ENCODE measurements at places on chromosomes 7 and 10.

DNA sequence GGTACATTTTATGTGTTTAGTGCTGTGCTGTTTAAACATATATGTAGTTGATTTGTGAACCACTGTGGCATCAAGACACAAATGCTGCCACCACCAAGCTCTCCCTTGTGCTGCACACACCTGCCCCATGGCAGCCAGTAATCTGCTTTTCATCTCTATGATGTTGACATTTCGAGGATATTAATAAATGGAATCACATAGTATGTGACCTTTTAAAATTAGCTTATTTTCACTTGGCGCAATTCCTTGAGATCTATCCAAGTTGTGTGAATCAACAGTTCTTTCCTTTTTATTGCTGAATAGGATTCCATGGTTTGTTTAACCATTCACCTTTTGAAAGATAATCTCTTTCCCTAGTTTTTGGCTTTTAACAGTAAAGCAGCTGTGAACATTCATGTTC is 73.1 kb downstream of the BMPR1A start:
- no peaks in the 10 kb centered on the region for H3K4me1 ChIP-seq
- H3K4me3 ChIP-seq = no peak overlapping the region

DNA sequence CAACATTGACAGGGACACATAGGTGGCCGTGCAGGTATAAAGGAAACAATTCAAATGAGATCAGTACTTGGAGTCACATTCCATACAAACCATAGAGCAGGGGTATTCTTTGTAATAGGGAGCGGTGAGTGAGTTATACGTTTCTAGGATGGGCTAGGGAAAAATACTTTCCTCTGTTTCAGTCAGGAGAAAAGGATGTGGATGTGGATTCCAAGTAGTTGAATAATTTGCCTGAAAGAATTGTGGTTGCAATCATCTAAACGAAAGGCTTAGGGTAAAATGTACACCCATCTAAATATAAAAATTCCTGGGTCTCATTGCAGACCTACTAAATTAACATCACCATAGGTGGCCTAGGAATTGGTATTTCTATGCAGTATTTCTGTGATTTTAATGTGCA is 270.7 kb upstream of the IGFBP3 start:
- H3K36me3 ChIP-seq = no peaks in the 10 kb centered on the region
- H3K27ac ChIP-seq = no peak overlapping the region
- no peaks in the 10 kb centered on the region for H3K27me3 ChIP-seq
- H3K4me3 ChIP-seq = no peak overlapping the region
- DNase-seq = no peak

- peaks cover 56% of the 10 kb centered on the region for H3K4me1 ChIP-seq
- H3K27ac ChIP-seq = peak overlapping the region; percentile 80
- no peaks in the 10 kb centered on the region for H3K27me3 ChIP-seq
- H3K36me3 ChIP-seq = peaks cover 39% of the 10 kb centered on the region
- H3K4me3 ChIP-seq = peak overlapping the region; percentile 15
Observed at GRCh38 chr10:69359594-69359993, 57.1 kb downstream of the TACR2 start.

GRCh38 chr7:1423264-1423811 is 35.9 kb downstream of the MICALL2 start:
- no peaks in the 10 kb centered on the region for H3K36me3 ChIP-seq
- no peak overlapping the region for H3K27ac ChIP-seq
- no peak for DNase-seq

DNA sequence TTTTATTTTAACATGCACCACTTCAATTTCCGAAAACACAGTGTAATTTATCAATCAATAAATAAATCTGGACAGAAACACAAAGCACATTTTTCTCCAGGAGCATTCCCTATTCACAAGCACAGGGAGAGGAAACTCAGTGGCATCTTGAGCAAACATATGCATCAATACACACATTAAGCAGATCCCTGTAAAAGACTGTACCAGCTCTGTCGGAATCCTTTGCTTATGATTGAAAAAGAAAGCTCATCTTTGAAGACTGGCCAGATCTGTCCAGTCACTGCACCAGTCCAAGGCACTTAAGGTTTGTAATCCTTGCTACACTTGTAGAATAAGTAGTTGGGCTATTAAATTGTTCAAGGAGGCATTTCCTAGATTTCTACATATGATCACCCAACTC is 343.9 kb downstream of the BMPER start:
- no peak for DNase-seq
- H3K36me3 ChIP-seq = no peaks in the 10 kb centered on the region
- no peak overlapping the region for H3K4me3 ChIP-seq

- H3K36me3 ChIP-seq = no peaks in the 10 kb centered on the region
- no peak for DNase-seq
- peaks cover 19% of the 10 kb centered on the region for H3K4me1 ChIP-seq
Observed at GRCh38 chr7:36262309-36263094, 109.4 kb downstream of the EEPD1 start.

- no peaks in the 10 kb centered on the region for H3K36me3 ChIP-seq
- no peak overlapping the region for H3K27ac ChIP-seq
- DNase-seq = no peak
- no peaks in the 10 kb centered on the region for H3K4me1 ChIP-seq
Observed at GRCh38 chr7:41065663-41066062, 637.2 kb downstream of the INHBA start.

DNA sequence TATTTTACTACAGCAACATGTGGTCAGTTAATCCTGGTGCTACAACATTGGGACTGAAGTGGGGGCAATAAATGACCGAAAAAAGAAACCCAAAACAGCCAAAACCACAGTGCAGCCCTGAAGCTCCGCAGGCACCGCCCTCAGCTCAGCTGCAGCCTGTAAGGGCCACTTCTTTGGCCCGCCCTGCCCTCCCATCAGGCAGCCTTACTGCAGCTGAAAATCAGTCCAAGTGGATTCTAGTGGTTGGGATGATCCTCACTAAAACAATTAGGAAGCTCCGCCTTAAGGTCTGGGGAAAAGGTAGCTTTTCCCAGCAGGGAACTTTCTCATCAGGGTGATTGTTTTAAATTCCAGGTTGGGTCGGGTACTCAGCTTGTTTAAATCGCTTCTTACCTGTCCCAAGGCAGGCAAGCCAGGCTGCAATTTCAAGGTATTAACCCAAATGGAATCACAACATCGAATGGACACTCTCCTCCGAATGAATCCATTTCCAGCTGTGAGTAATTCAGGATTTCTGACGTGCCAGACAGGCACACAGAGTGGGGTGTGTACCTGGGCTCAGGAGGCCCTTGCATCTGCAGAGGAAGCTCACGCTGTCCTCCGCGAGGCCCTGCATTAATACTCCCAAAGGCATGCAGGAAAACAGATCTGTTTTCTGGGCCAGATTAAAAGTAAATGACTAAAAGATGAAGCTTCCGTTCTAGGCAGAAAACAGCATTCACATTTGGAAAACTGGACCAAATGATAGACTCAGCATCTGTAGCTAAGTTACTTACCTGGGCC is 104.3 kb downstream of the CREB5 start:
- H3K27ac ChIP-seq = no peak overlapping the region
- H3K27me3 ChIP-seq = no peaks in the 10 kb centered on the region

GRCh38 chr7:2757904-2758672 is 70.1 kb downstream of the AMZ1 start:
- no peaks in the 10 kb centered on the region for H3K27me3 ChIP-seq
- peak overlapping the region; percentile 31 for H3K4me3 ChIP-seq
- peaks cover 41% of the 10 kb centered on the region for H3K4me1 ChIP-seq
- peak; percentile 79 for DNase-seq
- peak overlapping the region; percentile 87 for H3K27ac ChIP-seq

DNA sequence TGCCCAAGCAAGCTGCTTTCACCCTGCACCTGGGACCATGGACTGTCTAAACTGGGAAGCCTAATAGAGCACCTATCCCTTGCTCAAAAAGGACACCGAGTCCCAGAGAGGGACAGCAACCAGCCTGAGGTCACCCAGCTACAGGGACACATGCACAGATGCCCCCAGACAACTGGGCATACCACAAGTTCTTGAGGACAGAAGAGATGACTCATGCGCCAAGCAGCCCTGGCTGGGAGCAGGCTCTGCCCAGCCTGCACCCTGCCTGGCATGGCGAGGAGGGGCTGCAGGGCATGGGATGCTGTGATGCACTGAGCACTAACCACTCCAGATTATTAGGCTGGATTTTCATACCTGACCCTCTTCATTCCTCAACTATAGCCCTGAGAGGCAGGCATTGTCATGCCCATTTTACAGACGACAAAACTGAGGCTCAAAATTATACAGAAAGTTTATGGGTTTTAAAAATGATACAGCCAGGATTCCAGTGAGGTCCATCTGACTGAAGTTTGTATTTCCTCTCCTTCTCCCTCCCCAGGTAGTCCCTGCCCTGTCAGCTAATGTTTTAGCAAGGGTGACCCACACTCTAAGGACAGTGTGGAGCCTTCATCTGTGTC is 289.3 kb upstream of the ZMIZ1 start:
- H3K27ac ChIP-seq = no peak overlapping the region
- peaks cover 3% of the 10 kb centered on the region for H3K27me3 ChIP-seq
- no peak for DNase-seq
- H3K36me3 ChIP-seq = no peaks in the 10 kb centered on the region

DNA sequence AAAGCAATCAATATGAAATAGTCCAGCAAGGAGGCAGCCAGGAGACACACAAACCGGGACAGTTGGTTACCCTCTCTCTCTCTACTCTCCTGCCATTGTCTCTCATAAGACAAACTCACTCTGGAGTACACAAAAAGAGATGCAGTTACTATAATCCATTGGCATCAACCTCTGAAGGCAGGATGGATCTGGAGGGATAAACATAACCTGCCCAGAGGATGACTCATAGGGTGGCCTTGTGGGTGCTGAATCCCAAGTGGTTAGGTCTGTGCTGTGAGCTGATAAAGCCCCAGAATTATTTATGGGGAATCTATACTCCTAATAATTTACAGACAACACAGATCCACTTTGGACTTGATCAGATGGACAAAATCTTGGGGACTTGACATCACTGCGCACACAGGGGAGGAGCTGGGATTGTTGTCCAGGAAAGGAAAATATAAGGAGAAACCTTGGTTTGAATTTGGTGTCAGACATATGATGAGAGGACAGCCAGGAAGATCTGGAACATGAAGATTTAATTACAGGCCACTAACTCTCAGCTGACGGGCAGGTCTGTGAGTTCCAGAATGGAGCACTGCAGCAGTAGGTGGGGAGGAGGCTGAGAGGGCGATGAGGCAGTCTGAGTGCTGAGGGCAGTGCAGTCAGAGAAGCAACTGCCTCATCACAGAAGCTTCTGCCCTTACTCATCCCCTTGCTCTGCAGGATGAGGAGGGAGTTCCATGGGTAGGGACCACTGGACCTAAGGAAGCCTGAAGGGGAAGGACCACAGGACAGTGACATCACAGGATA is 113.9 kb upstream of the PRSS58 start:
- no peak overlapping the region for H3K27ac ChIP-seq
- peaks cover 21% of the 10 kb centered on the region for H3K27me3 ChIP-seq
- no peak for DNase-seq
- peaks cover 2% of the 10 kb centered on the region for H3K4me1 ChIP-seq
- H3K4me3 ChIP-seq = no peak overlapping the region

GRCh38 chr7:30027065-30027456 is 559 bp upstream of the FKBP14 start:
- H3K27ac ChIP-seq = peak overlapping the region; percentile 87
- peaks cover 36% of the 10 kb centered on the region for H3K4me1 ChIP-seq
- H3K27me3 ChIP-seq = no peaks in the 10 kb centered on the region

GRCh38 chr7:10634239-10634638 is 339.4 kb upstream of the PHF14 start:
- H3K27ac ChIP-seq = no peak overlapping the region
- no peak overlapping the region for H3K4me3 ChIP-seq
- no peaks in the 10 kb centered on the region for H3K27me3 ChIP-seq
- H3K36me3 ChIP-seq = no peaks in the 10 kb centered on the region
- H3K4me1 ChIP-seq = no peaks in the 10 kb centered on the region
- DNase-seq = no peak

DNA sequence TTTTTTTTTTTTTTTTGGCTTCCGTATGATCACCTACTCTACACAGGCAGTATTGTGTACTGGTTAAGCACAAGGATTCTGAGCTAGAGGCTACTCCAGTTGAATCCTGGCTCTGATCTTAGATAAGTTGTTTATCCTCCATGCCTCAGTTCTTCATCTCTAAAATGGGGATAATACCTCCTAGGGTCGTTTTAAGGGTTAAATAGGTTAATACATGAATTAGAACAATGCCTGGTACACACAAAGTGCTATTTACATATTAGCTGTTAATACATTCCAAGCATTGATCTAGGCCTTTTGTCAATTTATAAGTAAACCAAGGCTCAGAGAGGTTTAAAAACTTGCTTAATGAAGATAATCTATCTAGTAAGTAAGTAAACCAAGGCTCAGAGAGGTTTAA is 59.0 kb downstream of the ST7 start:
- peaks cover 42% of the 10 kb centered on the region for H3K27me3 ChIP-seq
- no peak overlapping the region for H3K27ac ChIP-seq
- H3K4me1 ChIP-seq = peaks cover 54% of the 10 kb centered on the region
- no peak overlapping the region for H3K4me3 ChIP-seq
- peaks cover under 1% of the 10 kb centered on the region for H3K36me3 ChIP-seq

GRCh38 chr7:138116141-138116540 is 39.9 kb downstream of the AKR1D1 start:
- H3K27me3 ChIP-seq = peaks cover 3% of the 10 kb centered on the region
- no peak for DNase-seq
- no peaks in the 10 kb centered on the region for H3K36me3 ChIP-seq
- H3K4me1 ChIP-seq = no peaks in the 10 kb centered on the region
- no peak overlapping the region for H3K4me3 ChIP-seq
- H3K27ac ChIP-seq = no peak overlapping the region

GRCh38 chr7:88789480-88790064 is 6.0 kb downstream of the TEX47 start:
- DNase-seq = no peak
- H3K27ac ChIP-seq = no peak overlapping the region
- H3K27me3 ChIP-seq = no peaks in the 10 kb centered on the region
- H3K4me3 ChIP-seq = no peak overlapping the region
- no peaks in the 10 kb centered on the region for H3K36me3 ChIP-seq

GRCh38 chr7:87330942-87331341 is 14.5 kb upstream of the CROT start:
- H3K27ac ChIP-seq = no peak overlapping the region
- peaks cover 37% of the 10 kb centered on the region for H3K36me3 ChIP-seq
- no peaks in the 10 kb centered on the region for H3K4me1 ChIP-seq
- no peak overlapping the region for H3K4me3 ChIP-seq
- no peaks in the 10 kb centered on the region for H3K27me3 ChIP-seq

DNA sequence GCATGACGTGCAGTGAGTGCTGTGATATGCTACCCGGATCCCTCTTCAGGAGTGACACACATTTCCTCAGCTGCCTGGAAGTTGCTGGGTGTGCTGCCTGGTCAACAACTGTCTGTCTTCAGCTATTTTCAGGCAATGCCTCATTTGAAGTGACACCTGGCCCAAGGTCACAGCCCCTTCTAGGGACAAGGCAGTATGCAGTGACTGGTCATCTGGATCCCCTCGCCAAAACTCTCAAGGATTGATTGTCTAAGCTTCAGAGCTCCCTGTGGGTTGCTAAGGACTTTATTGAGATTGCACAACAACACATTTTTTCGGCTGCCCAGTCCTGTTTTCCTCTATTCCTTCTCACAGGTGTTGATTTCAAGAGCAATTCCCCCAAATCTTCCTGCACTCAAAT is 108.8 kb downstream of the GNAI1 start:
- DNase-seq = no peak
- no peaks in the 10 kb centered on the region for H3K27me3 ChIP-seq
- H3K4me3 ChIP-seq = no peak overlapping the region
- no peak overlapping the region for H3K27ac ChIP-seq
- no peaks in the 10 kb centered on the region for H3K4me1 ChIP-seq
- H3K36me3 ChIP-seq = no peaks in the 10 kb centered on the region
